Stimulated activated CD4-positive, alpha-beta T cell treated with anti-CD3 and anti-CD28 coated beads, Interleukin-1b, Interleukin-23, amount 100 ng/mL, for 1 hour (primary cell): ENCODE measurements at places on chromosomes 5 and 9.

DNA sequence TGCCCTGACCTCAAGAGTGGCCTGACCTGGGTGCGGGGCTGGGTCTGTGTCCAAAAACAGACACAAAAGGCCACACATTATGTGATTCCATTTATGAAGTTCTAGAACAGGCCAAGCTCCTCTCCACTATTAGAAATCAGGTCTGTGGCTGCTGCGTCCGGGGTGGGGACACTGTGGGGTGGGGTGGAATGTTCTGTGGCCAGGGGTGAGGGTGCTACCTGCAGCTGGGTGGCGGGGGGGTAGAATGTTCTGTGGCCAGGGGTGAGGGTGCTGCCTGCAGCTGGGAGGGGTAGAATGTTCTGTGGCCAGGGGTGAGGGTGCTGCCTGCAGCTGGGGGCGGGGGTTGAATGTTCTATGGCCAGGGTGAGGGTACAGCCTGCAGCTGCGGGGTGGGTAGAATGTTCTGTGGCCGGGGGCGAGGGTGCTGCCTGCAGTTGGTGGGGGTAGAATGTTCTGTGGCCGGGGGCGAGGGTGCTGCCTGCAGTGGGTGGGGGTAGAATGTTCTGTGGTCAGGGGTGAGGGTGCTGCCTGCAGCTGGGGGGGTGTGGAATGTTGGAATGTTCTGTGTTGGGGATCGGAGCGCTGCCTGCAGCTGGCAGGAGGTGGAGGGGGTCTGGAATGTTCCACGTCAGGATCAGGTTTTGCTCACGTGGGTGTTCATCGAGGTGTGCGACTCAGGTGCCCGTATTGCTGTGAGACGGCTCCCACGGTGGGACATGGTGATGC, 8.3 kb downstream of the LCN12 start:
- no peak for DNase-seq

- DNase-seq, result no peak
Measured at GRCh38 chr5:171782332-171782966, 3.2 kb upstream of the SMIM23 start.

GRCh38 chr5:19322716-19323485, 665.1 kb downstream of the CDH18 start:
- no peak for DNase-seq

GRCh38 chr9:99374793-99375192, 152.7 kb downstream of the SEC61B start:
- DNase-seq, result no peak

- no peak for DNase-seq
Measured at GRCh38 chr5:174313615-174314014, 268.1 kb downstream of the NSG2 start.

- no peak for DNase-seq
Measured at GRCh38 chr5:37931541-37931940, 91.7 kb upstream of the GDNF start.

GRCh38 chr9:129084087-129084486, 3.2 kb downstream of the DOLPP1 start:
- DNase-seq, result no peak

DNA sequence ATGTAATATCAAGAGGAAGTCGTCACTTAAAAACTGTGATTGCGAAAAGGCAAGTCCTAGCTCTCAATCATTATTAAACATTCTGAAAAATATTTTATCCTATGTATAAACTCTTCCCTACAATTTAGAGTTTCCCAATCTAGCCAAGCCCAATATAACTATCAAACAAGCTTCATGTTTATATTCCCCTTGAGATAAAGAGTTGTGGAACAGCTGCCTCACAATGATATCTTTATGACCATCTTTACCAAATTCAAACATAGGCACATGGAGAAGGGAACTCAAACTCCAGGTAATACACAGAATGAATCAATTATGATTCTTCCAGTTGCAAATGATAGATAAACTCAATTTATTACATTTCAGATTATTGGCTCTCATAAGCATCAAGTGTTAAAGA, 1468.7 kb downstream of the EFNA5 start:
- DNase-seq, result no peak

DNA sequence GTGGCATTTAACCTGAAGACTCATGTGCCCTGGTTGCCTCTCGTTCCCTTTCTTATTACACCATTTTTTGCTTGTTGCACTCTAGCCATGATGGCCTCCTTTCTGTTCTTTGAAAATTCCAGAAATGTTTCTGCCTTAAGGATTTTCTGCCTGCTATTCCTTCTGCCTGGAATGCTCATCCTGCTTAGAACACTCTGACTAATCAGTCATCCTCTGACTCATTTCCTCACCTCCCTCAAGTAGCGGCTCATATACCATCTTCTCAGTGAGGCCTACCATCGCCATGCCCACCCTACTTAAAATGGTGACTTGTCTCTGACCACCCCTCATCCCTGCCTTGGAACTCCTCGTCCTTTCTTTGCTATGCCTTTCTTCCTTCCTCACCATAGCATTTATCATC, 68.8 kb downstream of the KIF4B start:
- no peak for DNase-seq

- DNase-seq, result no peak
Measured at GRCh38 chr5:104612005-104612404, 1049.4 kb upstream of the NUDT12 start.

DNA sequence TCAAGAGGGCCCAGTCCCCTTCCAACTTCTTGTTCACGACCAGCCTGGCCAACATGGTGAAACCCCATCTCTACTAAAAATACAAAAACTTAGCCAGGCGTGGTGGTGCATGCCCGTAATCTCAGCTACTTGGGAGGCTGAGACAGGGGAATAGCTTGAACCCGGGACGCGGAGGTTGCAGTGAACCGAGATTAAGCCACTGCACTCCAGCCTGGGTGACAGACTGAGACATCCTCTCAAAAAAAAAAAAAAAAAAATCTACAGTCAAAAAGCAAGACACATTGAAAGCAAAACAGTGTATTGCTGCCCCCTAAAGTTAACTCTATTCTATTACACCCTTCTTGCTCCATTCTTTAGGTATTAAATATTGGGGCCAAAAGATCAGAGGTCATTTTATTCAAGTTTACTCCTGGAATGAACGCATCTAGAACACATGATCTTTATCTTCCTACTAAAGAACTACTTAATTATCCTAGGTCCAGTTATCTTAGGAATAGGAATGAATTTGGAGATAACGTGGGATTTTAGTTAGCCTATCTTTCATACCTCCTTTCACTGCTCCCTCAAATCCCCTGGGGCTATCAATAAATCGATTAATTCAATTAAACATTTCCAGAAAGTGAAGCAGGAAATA, 2.4 kb downstream of the ATG12 start:
- DNase-seq, result no peak

- no peak for DNase-seq
Measured at GRCh38 chr5:40674661-40675235, 5.0 kb upstream of the PTGER4 start.

DNA sequence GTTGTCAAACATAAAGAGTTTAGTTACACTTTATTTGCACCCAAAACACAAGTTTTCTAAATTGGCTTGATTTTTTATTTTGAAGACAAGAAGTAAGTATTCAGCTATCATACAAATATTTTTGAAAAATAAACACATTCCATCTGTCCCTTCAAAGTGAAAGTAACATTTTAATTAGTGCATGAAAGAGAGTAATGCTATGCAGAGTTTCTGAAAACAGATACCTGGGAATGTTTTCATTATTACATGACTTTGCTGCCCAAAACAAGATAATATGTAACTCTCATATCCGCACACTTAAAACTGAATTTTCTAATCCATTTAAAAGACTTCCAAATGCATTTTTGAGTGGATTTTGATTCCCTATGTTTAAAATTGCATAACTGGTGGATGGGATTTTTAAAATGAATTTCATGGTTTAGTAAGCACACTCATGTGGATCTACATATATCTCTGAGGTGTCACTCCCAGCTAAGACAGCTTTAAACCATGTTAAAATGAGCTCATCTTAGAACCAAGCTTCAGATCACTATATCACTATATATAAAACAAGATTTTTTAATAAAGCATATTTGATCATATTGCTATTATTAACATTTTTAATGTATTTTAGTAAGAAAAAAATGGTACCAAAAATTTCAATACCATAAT, 127.5 kb downstream of the ATPSCKMT start:
- no peak for DNase-seq

DNA sequence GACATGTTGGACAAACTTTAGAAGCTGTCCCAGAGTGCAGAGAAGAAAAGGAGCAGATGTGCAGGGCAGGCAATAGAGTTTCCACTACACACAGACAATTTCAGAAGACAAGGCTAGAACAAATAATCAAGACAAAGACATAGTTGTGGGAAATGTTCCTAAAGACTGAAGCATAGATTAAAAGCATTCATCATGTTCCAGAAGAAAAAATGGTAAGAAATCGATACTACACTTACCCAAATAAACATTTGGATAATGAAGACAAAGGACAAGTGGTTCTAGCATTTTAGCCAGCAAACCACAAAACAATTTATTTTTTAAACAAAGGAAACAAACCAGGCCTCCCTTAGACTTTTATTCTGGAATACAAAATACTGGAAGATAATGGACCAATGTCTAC, 97.9 kb downstream of the FSTL4 start:
- DNase-seq, result no peak

DNA sequence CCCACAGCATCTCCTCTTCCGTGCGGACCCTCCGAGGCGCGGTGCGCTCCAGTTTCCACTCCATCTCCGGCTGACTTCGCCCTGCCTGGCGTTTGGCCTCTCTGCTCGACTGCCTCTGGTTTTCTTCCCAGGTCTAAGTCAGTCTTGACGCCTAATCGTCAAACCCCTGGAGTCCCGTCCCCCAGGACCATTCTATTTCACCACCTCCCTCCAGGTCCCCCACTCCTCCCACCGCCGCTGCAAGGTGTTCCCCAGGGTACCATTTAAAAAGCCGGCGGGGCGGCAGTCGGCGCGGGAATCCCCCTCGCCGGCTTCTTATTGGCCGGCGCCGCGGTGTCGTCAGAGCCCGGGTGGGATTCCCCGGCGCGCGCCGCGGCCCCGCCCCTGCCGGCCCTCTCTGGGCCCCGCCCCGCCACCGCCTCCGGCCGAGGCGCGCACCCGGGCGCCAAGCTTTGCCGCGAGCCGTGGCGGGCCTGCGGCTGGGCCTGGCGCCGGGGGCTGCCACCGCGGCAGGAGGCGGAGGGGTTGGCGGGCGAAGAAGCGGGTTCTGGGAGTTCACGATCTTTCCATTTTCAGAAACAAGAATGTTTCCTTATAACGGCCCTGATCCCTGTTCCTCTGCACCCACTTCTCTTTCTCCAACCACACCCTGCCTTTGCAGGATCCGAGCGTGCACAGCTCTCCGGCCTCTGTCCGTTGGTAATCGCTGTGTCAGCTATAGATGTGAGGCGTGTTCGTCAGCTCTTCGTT, at the start of gene CDC20B:
TSS of gene CDC20B (minus strand) at position 241 of the 750 bp plus-strand sequence. CDS start at position 64, 177 bp downstream.
- peak; percentile 64 for DNase-seq

DNA sequence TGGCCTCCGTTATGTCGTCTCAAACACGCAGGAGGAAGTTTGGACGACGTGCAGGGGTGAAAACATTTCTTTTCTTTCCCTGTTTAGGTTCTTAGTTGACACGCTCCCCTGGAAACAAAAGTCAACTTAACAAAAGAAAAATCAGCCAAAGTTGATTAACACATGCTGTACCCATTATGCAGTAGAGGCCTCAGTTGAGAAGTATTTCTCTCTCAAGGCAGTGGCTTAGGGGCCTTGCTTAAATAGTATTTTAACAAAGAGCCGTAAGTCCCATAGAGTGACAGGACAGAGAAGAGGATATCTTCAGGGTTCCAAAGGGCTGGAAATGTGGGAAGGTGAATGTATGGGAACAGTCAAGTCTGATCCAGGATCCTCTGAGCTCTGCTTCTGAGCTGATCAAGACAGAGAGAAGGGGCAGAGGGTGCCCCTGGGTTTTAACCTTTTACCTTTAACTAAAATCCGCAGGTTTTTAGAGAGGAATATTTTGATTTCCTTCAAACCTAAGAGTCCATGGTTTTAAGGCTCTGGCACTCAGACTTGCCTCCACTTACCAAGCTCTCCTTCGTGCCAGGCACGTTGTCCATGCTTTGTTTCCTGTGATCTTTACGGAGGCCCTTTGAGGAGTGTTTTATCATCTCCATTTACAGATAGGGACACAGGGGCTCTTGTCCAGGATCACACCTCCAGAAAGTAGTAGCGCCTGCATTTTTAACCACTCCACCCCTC, 629 bp upstream of the CD74 start:
- DNase-seq, result no peak

DNA sequence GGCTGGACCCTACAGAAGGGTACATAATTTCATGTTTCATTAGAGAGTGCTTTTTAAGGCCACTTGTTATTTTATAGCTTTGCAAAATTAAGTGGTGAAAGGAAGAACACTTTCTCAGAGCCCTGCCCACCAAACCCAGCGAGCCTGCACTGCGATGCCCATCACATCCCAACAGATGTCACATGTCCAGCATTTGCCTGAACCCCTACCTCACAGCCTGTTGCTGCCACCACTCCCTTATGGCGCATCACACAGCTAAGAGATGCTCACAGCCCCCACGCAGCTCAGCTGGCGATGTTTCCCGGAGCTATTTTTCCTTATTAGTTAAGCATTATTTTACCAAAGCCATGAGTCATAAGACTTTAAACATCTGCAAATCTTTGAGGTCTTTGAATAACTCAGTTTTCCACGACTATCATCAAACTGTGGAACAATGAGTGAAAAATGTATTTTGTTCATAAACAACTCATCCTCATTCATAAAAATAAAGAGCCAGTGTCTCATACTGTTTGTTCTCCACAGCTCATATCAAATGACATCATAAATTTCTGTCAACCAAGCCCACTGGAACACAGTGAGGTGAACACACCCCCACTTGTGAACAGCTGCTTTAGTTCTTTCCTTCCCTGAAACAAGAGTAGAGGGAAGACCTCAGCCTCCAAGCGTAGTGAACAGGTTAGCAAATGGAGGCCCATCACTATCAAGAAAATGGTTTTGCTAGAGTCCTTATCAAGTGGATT, 104.9 kb downstream of the SYK start:
- no peak for DNase-seq

GRCh38 chr5:43287493-43287892, 25.7 kb downstream of the HMGCS1 start:
- DNase-seq, result no peak
